ENCODE measurements at places on chromosomes 5 and 9. TPM values are rescaled to one million over a fixed set of nuclear protein-coding genes. Genes with fewer than 3 reads are reported as not detected.

DNA sequence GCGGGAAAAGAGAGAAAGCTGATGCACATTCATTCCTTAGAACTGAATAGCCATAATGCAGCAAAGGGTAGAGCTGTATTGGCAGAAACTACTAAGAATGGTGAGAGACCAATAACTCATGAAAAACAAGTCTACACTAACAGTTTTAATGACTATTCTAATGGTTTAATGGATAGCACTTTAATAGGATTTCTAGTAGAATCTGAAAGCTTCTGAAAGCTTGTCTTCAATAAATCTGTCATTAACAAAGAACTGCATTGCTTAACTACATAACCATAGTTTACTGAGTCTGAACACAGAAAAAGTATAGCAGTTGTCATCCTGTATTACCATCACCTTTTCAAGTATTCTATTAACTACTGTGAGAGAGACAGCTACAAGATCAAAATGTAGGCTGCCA lies 617.8 kb upstream of the DMAC1 start:
- DNase-seq: no peak

DNA sequence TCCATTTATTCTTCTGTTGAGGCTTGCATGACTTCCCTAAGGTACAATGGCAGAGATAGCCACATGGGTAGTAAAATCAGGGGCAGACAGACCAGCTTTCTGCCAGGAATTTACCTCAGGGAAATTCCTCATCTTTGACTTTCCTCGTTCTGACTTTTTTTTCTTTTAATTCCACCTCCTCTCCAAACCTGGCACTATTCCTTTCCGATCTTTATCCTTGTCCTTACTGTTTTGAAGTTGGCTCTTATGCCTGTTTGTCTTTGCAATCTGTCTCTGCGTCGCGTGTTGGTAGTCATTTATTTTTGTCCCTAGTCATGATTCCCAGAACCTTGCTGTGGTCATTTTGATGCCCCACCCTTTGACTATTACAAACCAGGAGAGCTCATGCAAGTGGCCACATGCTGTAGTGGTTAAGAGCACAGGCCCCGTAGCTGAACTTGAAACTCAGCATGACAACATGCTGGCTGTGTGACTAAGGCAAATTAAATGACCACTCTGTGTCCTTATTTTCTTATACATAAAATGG lies 19.0 kb downstream of the TMC1 start:
- DNase-seq: no peak

The FREM1 gene
- under 0.01 TPM for total RNA-seq

The GLRA1 gene
- not detected for total RNA-seq
